ENCODE measurements at places on chromosomes 2 and 18.

GRCh38 chr2:105100046-105100840 lies 62.4 kb downstream of the MRPS9 start:
- no peak for DNase-seq

DNA sequence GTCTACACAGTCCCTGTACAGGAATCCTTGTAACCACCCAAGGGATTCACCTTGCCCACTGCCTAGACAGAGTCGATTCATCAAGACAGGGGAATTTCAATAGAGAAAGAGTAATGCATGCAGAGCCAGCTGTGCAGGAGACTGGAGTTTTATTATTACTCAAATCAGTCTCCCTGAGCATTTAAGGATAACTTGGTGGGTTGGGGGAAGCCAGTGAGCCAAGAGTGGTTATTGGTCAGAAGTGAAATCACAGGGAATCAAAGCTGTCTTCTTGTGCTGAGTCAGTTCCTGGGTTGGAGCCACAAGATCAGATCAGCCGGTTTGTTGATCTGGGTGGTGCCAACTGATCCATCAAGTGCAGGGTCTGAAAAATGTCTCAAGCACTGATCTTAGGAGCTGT lies 17.8 kb upstream of the FAM98A start:
- DNase-seq: no peak

DNA sequence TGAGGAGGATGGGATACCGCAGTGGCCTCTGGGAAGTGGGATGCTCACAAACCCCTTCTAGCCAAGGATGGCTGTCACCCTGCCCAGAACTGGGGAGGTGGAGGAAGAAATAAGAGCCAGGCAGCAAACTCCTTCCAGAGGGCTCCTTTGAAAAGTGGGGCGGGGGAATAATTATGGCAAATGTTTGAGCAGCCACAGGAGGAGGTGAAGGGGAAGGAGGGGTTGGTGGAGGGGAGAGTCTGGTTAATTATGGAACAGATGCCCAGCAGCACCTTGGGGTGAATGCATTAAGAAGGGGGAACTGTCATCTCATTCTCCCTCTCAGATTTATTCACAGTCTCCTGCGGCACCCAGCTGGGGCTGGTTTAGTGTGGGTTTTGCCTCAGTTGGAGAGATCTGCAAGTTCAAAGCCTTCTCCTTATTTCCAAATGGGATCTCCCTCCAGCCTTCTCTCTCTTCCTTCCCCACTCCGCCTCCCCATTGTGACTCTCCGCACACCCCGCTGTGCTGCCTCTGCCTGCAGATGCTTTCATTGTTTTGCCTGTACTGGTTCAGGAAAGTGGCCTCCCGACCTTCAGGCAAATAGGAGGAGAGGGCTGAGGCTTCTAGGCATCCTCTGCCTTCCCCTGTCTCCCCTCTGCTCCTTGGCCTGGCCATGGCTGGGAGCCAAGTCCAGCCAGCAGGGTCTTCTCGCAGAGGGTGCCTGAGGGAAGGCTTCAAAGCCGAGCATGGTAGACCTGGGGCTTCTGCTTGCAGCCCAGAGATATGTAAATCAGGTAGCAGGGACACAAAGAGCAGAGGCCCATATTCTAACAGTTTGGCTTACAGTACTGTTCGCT lies 457.2 kb upstream of the MEX3C start:
- no peak for DNase-seq

- no peak for DNase-seq
Observed at GRCh38 chr18:40186677-40187076, 1768.4 kb upstream of the PIK3C3 start.

GRCh38 chr2:240909216-240909974 lies 3.3 kb downstream of the CROCC2 start:
- no peak for DNase-seq

DNA sequence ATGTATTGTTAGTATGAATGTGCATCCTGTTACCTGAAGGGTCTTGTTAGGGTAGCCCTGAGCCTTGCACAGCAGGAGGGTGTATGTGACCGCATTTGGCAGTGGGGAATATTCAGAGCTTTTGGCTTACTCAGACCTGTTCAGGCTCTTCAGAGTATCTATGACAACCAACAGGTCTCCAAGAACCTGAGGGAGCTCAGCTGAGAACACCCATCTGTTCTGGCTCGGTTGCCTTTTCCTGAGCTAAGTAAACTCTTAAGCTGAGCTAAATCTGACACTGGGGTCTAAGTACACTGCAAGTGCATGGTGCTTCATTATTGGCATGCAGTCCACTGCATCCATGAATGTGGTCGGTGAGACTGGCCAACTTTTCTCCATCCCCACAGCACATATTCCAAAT lies 92.4 kb upstream of the CHST9 start:
- no peak for DNase-seq

DNA sequence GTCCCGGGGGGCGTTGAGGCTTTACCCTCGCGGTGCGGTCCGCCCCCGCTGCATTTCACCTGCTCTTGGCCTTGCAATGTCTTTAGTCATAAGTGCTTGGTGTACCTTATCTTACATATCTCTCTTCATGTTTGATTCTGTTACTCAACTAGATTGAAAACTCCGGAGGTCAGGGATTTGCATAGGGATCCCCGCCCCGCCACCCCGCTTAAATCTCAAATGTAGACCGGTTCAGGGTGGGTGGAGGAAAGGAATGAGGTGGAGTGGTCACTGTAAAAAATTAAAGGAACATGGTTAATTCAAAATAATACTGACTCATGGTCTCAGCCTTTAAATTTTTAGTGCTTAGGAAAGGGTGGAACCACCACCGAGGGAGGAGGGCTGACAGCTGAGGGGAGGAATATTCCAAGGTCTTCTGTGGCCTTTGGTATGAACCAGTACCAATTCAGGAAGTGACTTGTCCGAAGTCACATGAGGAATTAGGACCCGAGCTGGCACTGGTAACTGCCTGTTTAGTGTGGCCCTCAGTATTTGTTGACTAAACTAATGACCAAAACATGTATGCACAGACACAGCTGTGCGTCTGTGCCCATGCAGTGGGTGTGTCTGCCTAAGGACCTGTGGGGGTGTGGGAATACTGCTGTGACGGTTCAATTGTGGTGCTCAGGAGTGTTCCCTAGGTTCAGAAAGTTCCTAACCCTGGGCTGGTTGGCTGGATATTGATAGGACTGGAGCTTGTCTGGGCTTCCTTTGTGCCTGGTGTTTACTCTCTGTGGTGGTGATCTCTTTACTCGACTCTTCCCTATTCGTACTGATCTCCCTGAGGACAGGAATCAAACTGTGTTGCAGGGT lies 1.0 kb downstream of the PLEKHB2 start:
- DNase-seq: no peak

DNA sequence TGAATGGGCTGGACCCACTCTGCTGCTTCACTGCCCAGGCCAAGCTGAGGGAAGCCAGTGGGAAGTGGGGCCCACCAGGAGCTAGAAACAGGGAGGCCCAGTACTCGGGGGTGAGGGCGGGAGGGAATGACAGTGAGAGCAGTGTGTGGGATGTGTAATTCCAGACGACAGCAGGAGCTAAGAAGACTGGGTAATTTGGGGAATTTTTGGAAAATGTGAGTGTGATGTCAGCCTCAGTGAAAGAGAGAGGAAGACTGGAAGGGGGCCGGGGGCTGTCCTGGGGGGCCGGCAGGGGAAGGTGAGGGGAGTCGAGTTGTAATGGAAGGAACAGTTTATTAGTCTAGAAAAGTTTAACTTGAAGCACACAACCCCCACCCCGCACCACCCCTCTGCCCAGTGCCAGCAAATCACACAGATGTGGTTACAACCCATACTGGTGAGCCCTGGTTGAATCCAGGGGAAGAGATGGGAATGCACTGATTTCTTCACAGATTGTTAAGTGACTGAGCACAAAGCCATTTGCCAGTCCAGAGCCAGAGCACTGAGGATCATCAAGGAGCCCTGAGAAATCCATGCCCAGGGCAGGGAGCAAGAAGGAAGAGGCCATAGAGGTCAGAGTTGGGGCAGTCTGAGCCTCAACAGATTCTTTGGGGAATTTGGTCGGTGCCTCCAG lies 76.7 kb upstream of the PKDCC start:
- DNase-seq: no peak

GRCh38 chr2:84870306-84870705 lies 10.6 kb downstream of the TRABD2A start:
- no peak for DNase-seq

Data from nucleus accumbens (tissue), 56 donors.